ENCODE measurements at places on chromosomes 4 and X. TPM values are rescaled to one million over a fixed set of nuclear protein-coding genes. Genes with fewer than 3 reads are reported as not detected.
A peak's percentile ranks its signal among the peaks of the same experiment; 100 is the strongest.

DNA sequence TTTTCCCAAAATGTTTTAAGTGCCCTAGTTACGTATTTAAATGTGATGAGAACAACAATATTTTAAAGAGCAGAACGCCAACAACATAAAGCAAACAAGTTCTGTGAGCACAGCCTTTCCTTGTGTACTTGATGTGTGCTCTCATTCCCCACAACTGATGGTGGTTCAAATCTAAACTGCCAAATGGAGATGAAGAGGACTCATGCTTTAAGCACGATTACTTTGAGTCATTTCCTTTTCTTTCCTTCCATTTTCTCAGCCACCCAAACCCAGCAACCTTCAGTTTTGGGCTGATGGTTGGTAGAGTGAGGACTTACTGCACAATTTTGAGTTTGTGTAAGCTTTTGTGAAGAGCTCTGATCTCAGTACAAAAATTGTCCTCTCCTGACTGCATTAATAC is 1.7 kb downstream of the NSD2 start:
- DNase-seq: peak; percentile 87

GPC4 gene
- 6.4 TPM for polyA plus RNA-seq

DNA sequence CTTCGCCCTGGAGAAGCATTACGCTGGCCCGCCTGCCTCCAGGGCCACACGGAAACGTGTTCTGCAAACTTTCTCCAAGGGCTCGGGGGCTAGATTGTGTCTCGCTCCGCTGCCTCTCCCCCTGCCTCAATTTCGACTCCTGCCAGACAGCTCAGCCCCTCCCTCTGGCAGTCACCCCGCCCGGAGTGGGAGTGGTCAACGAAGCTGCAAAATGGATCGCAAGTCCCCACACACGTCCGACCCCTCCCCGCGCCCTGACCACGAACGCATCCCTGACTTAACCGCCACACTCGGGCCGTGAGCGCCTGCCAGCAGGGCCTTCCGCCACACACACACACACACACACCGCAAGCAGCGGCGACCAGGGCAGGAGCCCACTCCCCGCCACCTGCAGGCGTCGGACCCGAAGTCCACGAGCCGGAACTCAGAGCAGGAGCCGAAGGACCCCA is 47.0 kb upstream of the NKAP start:
- DNase-seq: no peak

- DNase-seq: peak; percentile 36
These were observed 2.7 kb upstream of the BMX start for GRCh38 chrX:15497865-15498264.

- DNase-seq: peak; percentile 21
These were observed 38.2 kb upstream of the PLAC8 start for GRCh38 chr4:83152746-83153145.

DNA sequence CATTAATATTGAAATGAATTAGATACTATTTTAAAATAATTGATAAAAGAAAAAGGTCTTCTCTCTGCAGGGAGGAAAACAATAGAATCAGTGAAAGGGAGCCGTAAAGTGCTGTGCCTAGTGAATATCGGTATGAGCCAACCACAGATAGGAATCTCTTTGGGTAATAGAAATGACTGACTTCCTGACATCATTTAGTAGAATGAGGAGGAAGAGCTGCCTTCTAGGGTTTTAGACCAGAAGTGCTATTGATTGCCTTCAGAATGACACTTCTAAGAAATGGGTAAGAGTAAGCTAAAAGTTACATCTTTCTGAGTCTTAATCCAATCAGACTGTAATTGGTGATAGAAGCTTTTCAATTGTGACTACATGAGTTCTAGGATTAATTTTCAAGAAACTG is 134.0 kb upstream of the MAP9 start:
- DNase-seq: no peak

GRCh38 chrX:24025741-24026403 is 1.1 kb downstream of the KLHL15 start:
- DNase-seq: peak; percentile 80

VCX3B gene
- polyA plus RNA-seq: not detected

- DNase-seq: peak; percentile 37
These were observed 5.8 kb downstream of the RPS4X start for GRCh38 chrX:72271091-72271788.

GRCh38 chr4:14652522-14652921 is 349.8 kb upstream of the CPEB2 start:
- no peak for DNase-seq

PCDH19 gene
- polyA plus RNA-seq: 0.05 TPM

GRCh38 chr4:4227510-4228355 is 1.0 kb upstream of the OTOP1 start:
- no peak for DNase-seq

DNA sequence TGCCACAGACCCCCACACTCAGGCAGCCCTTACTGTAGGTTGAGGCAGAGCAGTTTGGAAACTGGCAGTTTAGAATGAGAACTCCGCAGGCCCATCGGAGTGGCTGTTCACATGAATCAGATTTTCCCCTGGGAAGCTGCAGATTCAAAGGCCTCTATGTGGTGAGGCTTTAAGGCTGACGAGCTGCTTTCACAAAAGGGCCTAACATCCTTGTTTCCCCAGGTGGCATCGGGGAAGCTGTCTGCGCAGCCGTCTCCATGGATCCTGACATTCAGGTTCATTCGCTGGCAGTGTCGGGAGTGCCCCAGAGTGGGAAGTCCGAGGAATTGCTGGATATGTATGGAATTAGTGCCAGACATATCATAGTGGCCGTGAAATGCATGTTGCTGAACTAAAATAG is 33.7 kb downstream of the TKTL1 start:
- no peak for DNase-seq

DNA sequence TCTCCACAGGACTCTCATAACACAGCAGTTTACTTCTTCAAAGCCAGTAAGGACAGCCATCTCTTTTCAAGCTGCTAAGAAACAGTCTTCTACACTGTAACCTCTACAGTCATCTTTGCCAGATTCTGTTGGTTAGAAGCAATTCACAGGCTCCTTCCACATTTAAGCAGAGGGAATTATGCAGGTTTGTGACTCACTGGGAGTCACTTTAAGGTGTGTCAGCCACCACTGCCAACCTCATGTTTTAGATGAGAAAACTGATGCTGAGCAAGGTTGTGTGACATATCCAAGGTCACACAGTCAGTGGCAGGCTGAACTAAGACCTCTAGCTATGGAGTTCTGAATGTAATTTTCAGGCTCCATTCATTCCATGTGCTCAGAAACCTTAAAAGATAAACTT is 143.5 kb downstream of the QDPR start:
- peak; percentile 11 for DNase-seq

ZDHHC15 gene
- polyA plus RNA-seq: 0.06 TPM

TMPRSS11B gene
- polyA plus RNA-seq: not detected

DNA sequence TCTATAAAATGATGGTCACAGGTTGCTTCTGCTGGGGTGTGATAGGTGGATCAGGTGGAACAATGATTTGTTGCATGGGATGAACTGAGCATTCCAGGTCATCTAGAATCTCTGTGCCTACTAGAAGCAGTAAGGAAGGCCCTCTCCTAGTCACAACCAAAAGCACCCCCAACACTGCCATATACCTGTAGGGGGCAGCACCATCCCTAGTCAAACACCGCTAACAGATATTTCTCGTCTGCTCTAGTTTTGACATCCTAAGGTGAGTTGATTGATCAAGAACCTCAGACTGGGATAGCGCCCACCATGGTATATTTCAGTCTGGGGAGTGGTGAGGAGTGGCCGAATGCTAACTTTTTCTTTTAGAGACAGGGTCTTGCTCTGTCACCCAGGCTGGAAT is 160.2 kb downstream of the NHS start:
- DNase-seq: peak; percentile 29

- DNase-seq: no peak
These were observed 3.3 kb downstream of the SLC25A6 start for GRCh38 chrX:1388651-1389050.

GRCh38 chr4:65861993-65862392 is 191.7 kb upstream of the EPHA5 start:
- DNase-seq: no peak

GRCh38 chrX:69142788-69143469 is 22.3 kb downstream of the PJA1 start:
- no peak for DNase-seq

CDKL5 gene
- polyA plus RNA-seq: 1.8 TPM

- DNase-seq: no peak
These were observed 36.5 kb downstream of the EFNB1 start for GRCh38 chrX:68865300-68865699.

GRCh38 chr4:128329638-128330037 is 42.0 kb upstream of the PGRMC2 start:
- no peak for DNase-seq

OTC gene
- not detected for polyA plus RNA-seq

SPANXD gene
- polyA plus RNA-seq: not detected

GRCh38 chr4:112492321-112492720 is 23.7 kb downstream of the NEUROG2 start:
- DNase-seq: no peak

DNA sequence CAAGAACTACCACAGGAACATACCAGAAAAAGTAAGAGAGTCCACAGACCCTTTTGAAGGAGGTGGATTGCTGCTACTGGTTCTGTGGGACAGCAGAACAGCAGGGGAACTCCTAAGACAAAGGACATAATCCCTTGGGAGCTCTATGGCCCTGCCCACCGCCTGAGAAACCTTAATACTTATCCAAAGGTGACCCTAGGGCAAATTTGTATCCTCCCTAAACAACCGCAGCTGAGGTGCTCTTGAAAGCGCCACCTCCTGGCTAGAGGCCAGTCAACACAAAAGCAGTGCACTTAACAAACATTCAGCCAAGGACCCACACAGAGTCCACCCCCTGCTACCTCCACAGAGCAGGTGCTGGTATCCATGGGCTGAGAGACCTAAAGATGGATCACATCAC is 136.8 kb downstream of the ADAM29 start:
- no peak for DNase-seq

DNA sequence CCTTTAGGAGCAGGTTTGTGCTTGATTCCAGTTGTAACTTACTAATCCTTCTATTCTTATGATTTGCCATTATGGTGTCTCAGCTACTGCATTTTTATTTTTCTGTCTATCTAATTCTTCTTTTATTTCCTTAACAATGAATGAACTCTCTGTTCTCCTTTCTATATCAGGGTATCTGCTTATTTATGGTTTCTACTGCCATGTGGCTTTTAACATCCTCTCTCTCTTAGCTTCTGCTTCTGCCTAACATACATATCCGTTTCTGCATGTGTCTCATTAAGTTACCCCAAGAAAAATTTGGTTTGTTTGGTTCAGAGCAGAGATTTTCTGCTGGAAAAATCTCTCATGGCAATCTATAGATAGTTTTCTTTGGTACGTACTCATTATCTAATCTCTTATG is 614.4 kb downstream of the RPA4 start:
- no peak for DNase-seq

NSG1 gene
- 0.31 TPM for polyA plus RNA-seq

- no peak for DNase-seq
These were observed 43.7 kb upstream of the NPY2R start for GRCh38 chr4:155164718-155165117.

F8A1 gene
- 23.4 TPM for polyA plus RNA-seq

DNA sequence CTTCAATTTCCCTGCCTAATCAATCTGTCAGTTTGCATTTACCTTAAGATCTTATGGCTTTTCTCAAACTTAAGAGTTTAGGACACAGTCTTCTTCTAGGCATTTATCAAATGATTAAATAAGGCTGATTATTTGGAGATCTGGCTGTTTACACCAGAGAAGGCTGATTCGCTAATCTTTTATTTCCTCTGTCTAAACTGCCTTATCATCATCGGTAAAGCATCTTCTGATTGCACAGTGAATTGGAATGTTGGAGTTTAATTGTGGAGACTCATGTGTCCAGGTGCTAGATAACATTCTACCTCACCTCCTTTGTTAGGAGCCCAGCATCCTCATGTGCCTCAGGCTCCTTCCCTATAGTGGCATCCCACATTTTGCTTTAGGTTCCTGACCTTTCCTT is 100.3 kb upstream of the DDIT4L start:
- peak; percentile 40 for DNase-seq
